CD14-positive monocyte (primary cell): ENCODE measurements at places on chromosomes 1 and 21. TPM values are rescaled to one million over a fixed set of nuclear protein-coding genes. Genes with fewer than 3 reads are reported as not detected.

Gene LYPD8
- polyA plus RNA-seq, result not detected

Gene PLA2G2F
- polyA plus RNA-seq, result not detected

Gene PGLYRP4
- not detected for polyA plus RNA-seq

Gene BTG2
- polyA plus RNA-seq, result 532 and 539 TPM in 2 replicates

Gene NUP210L
- polyA plus RNA-seq, result not detected

Gene PERM1
- not detected for polyA plus RNA-seq

Gene RALGPS2
- polyA plus RNA-seq, result 2.3 TPM

Gene PROK1
- not detected for polyA plus RNA-seq

Gene RRP1
- 2.7 TPM for polyA plus RNA-seq

Gene CD247
- 1.6 TPM for polyA plus RNA-seq

Gene TDRD5
- not detected for polyA plus RNA-seq

Gene RHCE
- not detected in 2 replicates for polyA plus RNA-seq

Gene PAFAH2
- polyA plus RNA-seq, result 9.2 TPM

Gene MSH4
- polyA plus RNA-seq, result 0.03 and 0.07 TPM in 2 replicates

Gene SPRR1A
- polyA plus RNA-seq, result not detected in 2 replicates

Gene TRAF3IP3
- 111 TPM for polyA plus RNA-seq

Gene PIK3R3
- polyA plus RNA-seq, result 0.17 TPM

Gene NR0B2
- not detected in 2 replicates for polyA plus RNA-seq

Gene HDGF
- 23.9 TPM for polyA plus RNA-seq

Gene VHLL
- not detected for polyA plus RNA-seq

Gene CLDN19
- not detected for polyA plus RNA-seq

Gene FOXO6
- polyA plus RNA-seq, result not detected

Gene RRP1B
- 6.1 TPM for polyA plus RNA-seq

Gene SWT1
- polyA plus RNA-seq, result 0.89 TPM
